ENCODE measurements at places on chromosomes 3 and 15.

GRCh38 chr15:39748276-39748675 is 34.4 kb downstream of the FSIP1 start:
- DNase-seq = no peak

GRCh38 chr3:148335612-148336011 is 362.1 kb upstream of the AGTR1 start:
- no peak for DNase-seq

DNA sequence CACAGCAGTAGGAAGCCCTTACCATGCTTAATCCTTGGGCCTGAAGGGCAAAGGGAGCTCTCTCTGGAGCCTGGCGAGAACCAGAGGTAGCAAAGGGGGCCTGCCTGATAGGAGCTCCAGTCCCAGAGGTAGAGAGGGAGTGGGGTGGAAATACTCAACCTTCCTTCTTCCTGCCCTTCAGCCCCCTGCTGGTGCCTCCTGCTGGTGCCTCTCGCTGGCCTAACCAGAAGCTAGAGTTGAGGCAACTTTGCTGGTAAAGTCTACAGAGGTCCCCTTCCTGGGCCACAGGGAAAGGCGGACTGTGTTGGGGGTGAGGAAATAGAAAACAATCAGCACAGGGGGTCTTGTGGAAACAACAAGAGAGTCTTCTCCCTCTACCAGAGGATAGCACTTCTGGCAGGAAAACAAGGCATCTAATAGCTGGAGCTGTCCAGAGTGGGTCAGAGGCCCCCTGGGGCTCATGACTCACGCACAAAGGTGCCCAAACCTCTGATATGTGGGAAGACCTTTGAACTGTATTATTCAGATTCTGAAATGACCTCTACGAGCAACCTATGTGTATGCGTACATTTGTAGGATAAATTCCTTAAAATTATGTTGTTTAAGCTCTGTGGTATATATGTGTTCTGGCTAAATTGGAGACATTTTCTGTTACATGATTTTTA is 133.9 kb downstream of the LRRC28 start:
- DNase-seq = no peak

GRCh38 chr15:58203537-58203936 is 65.4 kb downstream of the AQP9 start:
- DNase-seq = no peak

DNA sequence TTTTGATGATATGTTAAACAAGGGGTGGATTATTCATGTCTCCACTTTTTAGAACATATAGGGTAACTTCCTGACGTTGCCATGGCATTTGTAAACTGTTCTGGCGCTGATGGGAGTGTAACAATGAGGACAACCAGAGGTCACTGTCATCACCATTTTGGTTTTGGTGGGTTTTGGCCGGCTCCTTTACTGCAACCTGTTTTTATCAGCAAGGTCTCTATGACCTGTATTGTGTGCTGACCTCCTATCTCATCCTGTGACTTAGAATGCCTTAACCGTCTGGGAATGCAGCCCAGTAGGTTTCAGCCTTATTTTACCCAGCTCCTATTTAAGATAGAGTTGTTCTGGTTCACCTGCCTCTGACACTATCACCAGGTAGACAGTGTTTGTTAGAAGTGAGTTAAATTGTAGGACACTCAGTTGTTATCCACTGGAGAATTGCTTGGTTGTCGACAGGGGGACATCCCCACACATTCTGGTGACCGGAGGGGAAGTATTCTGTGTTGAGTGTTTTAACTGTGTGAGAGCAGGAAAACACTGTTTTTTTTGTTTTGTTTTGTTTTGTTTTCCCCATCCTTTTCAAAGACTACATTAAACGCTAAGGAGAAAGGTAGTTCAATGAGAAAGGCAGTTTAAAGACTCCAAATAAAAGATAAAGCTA is 36.9 kb upstream of the SKIL start:
- no peak for DNase-seq

DNA sequence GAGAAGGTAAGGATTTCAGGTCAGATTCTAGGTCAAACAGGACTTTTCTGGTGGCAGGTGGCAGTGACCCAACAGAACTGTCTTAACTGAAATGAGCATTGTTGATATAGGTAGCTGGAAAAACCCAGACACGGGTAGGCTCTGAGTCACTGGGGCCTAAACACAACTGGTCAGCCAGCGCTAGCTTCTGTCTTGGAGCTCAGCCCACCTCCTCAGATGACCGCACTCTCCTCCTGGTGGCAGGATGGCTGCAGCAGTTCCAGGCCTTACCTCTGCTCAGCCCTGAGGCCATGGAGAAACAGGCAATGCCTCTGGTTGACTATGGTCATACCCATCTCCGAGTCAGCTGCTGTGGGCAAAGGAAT is 61.1 kb upstream of the GATA2 start:
- no peak for DNase-seq

DNA sequence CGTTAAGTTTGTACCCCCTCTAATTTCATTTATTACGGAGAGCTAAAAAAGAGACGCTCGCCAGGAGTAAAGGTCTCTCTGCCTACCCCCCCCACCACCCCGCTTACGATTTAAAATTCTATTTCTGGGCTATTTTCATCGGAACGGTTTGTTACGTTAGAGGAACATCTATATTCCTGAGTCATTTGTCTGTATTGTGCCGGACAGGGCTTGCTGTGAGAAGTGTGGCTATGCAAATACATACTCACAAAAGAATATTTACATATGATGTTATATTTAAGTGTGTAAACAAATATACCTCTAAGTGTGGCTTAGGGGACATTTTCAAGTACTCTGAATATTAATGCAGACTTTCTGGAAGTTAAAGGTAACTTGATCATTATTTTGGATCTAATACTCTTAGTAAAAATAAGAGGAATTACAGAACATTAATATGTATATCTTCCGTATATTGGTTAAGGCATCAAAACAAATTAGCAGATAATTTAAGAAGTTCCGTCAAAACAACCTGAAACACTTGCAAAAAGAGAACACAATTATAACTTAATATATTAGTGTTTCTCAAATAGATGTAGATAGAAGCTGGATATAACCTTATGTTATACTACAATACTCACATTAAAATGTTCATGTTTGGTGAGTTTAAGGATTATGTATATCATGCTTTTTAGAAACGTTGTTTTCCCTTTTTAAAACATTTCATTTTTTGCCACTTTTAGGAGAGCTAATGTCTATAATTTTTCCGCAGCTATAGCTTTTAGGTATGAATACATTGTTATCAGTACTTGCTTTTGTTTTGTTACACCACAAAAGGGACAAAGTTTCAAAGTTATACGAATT is 1.6 kb upstream of the SHOX2 start:
- DNase-seq = peak; percentile 15

DNA sequence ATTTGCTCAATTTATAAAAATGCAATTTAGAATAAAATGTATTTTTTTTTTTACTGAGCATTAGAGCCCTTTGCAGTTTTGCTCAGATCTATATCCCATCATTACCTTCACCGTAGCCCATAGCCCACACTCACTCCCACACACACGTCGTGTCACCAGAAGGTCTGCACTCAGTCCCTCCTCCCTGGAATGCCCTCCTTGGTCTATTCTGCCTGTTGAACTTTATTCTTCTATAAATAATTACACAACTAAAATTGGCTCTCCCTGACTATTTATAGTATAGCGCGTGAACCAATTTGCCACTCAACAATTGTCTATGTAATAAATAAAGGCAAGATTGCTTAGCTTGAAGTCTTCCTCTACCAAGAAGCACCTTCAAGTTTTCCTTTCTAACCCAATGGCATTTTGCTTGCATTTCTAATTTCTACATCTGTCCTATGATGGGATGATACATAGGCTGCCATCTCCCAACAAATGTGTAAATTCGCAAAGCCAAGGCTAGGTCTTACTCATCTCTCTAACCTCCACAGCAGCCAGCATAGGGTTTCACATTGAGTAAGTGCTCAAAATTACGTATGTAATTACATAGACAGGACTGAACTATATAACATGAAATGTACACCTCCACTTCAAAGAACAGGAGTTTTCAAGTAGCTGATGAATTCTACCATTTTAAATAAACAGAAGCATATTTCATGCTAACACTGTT is 172.0 kb upstream of the HES1 start:
- no peak for DNase-seq

- no peak for DNase-seq
These were observed 14.2 kb downstream of the FSTL1 start for GRCh38 chr3:120436523-120437050.

GRCh38 chr3:111392894-111393398 is 149.1 kb upstream of the CD96 start:
- no peak for DNase-seq

DNA sequence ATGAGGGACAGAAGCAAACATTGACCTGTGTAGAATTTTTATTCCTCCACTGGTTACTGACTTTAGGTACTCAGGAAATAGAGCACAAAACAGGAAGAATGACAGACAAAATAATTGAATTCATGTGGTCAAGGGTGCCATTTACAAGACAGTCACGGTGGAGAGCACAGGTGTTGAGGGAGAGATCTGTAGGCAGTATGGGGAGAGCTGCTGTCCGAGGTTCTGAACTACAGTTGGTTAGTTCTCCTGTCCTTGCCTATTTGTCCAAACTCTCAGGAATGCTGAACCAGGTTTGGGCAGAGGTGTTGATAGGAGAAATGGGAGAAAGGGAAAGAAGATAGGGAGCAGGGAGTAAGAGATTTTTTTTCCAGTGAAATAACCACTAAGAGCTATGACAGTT is 178.5 kb upstream of the ZBTB20 start:
- DNase-seq = peak; percentile 14

GRCh38 chr15:55031727-55032126 is 165.0 kb downstream of the RSL24D1 start:
- DNase-seq = peak; percentile 6

DNA sequence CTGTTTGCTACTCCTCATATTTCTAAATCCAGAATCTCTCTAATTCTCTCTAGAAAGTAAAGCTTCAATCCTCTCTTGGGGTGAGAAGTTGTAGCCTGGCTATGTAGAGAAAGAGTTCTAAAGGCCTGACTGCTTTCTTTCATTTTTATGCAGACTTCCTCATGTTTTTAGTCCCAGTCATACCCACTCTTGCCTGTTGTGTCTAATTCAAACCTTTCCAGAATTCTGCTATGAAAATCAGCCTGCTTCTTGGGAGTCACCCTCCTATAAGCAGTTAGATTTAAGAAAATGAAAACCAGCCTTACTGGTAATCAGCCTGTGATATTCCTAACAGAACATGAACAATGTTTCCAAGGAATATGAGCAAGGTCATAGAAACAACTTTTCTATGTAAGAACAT is 14.8 kb upstream of the ZNF639 start:
- DNase-seq = no peak

DNA sequence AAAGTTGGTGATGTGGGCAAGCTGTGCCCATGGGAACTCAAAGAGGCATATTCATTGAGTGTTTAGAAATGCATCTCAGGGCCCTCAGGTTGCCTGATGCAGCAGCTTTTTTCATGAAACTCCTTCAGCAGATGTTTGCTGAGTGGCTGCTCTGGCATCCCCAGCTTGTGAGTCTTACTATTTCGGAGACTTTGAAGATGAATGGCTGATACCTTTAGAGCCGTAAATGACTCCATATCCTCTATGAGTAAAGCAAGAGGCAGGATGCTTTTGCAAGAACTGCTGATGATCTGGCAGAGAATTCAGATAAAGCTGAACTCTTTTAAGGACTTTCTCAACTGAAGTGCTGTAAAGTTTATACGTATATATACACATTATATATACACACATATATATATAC is 384.3 kb downstream of the CACNA2D3 start:
- DNase-seq = no peak

DNA sequence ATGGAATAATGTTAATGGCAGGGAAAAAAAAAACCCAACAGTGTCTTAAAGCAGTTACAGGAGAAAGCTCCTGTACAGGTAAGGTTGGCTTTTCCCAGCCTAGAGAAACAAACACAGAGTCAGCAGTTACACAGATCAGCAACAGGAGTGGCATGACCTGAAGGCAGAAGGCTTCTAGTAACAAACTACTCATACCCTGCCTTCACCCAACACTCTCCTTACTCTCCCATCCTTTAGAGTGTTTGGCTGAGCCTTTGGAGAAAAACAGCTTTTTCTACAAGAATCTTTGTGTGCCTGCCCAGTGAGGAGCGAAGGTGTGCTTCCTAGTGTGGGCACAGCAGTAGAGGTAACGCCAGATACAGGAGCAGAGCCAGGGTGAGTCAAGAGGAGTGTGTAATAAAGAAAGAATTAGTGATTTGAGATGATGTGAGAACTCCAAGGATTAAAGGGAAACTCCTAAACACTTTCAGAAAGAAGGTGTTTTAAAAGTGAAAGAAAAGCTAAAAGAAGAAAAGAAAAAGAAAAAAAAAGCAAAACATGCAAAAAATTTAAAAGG is 152.7 kb downstream of the POLR2M start:
- DNase-seq = no peak

DNA sequence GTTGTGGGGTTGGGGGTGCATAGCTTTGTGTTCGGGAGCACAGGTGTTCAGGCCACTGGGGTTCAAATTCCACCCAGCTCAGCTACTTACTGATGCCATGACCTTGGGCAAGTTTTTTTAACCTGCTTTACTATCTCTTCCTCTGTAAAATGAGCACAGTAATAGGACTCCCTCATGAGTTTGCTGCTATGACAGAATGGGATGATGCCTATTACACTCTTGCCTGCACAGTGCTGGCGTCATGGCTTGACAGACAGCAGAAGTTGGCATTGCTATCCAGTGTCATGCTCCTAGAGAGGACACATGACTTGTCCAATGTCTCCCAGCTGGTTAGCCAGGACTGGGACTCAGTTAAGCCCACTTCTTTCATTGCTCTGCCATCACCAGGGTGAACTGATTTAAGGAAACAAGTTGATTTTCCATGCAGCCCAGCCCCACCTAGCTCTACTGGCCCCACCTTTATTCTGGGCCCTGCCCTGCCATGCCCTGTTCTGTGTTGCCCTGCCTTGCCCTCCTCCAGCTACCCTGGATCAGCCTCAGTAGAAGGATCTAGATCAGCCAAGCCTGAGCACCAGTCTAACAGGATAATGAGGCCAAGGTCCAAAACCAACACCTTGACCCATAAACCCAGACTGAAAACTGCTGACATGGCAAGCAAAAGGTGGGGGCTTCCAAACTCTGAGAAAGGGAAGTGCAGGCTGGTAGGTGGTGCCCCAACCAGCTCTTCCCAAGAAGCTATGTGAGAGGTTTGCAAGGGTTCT is 155.8 kb upstream of the ATP11B start:
- DNase-seq = no peak
